CD4-positive, alpha-beta T cell treated with Interleukin-12 subunit alpha and Interleukin-12 subunit beta, for 1 hour (primary cell): ENCODE measurements at places on chromosomes 2 and 18.

GRCh38 chr2:191374366-191374765 lies 129.2 kb downstream of the MYO1B start:
- no peak for DNase-seq

GRCh38 chr2:113245276-113245711 lies 33.4 kb downstream of the PAX8 start:
- no peak for DNase-seq

- DNase-seq: no peak
Observed at GRCh38 chr18:48875942-48876511, 74.7 kb downstream of the SMAD7 start.

GRCh38 chr18:74582642-74583041 lies 15.0 kb upstream of the ZNF407 start:
- no peak for DNase-seq

GRCh38 chr18:39863916-39864315 lies 2091.1 kb upstream of the PIK3C3 start:
- DNase-seq: no peak

GRCh38 chr18:22285361-22286140 lies 116.2 kb downstream of the GATA6 start:
- no peak for DNase-seq

GRCh38 chr2:60957224-60957623 lies 60.3 kb upstream of the PEX13 start:
- DNase-seq: no peak

DNA sequence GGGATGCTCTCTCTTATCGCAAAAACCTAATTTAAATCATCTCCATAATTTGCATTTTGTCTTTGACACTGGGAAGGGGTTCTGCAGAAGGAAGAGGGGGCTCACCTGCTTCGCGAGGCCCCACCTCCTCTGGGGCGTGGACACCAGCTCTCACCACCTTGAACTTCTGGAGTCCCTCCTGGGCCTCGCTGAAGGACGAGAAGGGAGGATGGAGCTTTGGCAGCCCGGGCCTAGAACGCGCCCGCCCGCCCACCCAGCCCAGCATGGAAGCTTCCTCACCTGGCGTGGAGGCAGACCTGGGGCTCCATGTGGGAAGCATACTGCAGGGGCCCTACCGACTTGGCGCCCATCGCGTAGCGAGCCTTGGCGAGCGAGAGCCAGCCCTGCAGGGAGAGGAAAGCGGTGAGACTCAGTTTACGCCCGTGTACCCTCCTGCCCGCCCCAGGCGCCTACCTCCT lies 1.1 kb upstream of the IMP4 start:
- no peak for DNase-seq

- no peak for DNase-seq
Observed at GRCh38 chr2:129103936-129104878, 785.5 kb upstream of the HS6ST1 start.

DNA sequence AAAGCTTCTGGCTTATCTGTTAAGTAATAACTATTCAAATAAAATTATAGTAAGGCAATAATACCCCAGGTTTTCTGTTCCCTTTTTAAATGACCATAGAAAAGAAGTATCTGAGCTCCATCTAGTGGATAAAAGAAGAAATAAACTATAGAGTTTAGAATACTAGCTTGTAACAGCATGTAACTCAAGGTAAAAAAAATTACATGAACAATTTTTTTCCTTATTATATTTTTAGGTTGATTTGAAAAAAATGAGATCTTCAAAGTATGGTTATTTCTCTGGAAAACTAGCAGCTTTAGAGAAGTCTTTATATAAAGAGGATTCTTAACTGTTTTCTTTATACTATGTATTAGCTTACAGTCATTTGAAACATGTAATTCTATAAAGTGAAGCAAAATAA lies 58.1 kb downstream of the NCKAP1 start:
- peak; percentile 12 for DNase-seq

DNA sequence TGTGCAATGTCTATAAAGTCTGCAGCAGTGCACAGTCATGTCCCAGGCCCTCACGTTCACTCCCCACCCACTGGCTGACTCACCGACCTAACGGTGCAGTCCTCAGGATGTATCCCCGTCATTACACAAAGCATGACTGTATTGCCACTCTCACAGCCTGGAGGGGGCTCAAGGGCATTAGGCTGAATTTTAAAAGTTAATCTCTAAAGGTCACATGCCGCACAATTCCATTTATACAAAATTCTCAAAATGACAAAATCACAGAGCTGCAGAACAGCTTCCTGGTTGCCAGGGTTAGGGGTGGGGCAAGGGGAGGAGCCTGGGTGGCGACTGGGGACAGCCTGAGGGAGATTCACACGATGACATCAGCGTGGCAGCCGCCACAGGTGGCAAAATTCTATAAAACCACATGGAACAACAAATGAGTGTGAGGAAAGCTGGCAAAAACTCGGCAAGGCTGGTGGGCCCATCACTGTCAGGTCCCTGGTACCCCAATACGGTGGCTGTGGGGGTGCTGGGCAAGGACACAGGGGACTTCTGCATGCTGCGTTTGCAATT lies 97.6 kb downstream of the NDUFA10 start:
- peak; percentile 66 for DNase-seq

DNA sequence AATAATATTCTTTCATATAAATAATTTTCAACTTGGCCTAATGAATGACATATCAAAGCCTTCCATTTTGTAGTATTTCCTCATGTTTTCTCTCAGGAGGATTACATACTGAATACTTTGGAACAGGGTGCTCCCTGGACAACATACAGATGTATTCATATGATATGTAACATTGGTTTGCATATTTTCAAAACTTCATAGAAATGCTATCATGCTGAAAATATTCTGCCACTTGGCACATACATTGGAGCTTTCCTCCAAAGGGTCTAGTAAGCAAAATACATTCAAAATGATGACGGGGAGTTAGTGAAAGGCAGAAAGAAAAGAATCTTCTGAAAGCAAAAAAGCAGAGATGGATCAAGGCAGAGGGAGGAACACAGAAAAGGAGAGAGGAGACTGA lies 38.1 kb upstream of the RTN4 start:
- no peak for DNase-seq

DNA sequence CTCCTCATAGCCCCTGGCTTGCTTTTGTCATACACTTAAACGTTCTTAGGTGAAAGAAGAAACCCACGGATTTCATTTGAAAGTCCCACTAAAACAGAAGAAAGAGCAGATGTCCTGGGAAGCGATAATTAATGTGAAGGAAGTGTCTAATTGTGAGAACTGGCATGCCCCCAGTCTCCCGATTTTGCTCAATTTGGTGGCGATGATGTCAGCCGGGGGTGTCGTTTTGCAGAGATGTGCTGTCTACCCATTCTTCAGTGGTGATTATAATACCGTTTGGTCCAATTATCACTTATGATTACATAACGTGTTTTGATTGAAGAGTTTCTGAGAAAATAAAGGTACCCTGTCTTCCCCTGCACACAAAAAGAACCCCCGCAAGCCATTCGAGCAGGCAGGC lies 103.1 kb downstream of the RTN4 start:
- no peak for DNase-seq

DNA sequence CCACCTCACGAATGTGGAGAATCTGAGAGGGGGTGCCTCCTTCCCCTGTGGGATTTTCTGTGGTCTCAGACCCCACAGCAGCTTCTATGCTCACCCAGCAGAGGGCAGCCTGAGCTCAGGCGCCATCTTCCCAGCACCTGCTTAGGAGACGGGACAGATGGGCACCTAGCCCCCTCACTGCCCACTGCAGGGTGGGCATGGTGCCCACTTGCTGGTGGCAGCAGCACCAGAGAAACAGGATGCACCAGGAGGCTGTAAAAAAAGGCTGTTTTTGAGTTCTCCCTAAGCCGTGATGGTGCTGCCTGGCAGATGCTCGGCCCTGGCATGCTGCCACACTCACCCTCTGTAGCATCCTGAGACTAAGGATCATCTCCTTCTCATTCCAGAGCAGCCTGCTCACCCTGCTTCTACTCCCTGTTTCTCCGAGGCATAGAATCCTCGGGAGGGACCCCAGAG lies 19.1 kb upstream of the SLC20A1 start:
- DNase-seq: peak; percentile 71

DNA sequence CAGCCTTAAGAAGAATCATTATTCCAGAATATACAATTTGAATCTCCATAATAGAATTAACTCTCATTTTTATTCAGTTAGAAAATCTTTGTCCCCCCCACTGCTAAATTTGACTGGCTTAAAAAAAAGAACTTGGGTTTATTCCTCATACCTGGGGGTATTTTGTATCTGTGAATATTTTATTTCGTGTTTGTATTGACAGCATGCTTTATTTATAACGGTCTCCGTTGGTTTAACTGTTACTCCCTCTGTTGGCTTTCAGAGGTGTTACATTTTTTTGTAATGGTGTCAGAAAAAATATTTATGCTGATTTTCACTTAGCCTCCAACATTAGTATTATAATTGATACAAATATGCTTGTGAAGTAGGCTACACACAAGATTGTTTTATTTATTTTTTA lies 109.1 kb downstream of the HAUS1 start:
- DNase-seq: peak; percentile 56

- DNase-seq: no peak
Observed at GRCh38 chr2:62641410-62641843, 64.1 kb upstream of the EHBP1 start.

- DNase-seq: no peak
Observed at GRCh38 chr2:234818937-234819336, 132.9 kb upstream of the SH3BP4 start.

DNA sequence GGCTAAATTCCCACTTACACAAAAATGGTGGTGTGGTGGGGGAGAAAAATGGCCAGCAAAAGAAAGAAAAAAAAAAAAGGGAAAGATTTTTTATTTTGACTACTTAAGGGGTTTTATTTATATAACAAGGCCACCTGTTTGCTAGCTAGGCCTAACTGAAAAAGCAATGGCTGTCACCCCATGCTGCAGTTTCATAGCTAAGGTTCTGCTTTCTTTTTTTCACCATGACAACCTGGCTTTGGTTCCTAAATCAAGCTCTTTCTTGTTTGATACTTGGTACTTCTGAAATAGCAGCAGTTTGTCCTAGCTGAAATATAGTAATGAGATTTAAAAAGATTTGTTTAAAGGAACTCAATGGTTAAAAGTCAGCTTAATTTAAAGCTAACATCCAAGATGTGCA lies 433.2 kb upstream of the MEX3C start:
- no peak for DNase-seq

DNA sequence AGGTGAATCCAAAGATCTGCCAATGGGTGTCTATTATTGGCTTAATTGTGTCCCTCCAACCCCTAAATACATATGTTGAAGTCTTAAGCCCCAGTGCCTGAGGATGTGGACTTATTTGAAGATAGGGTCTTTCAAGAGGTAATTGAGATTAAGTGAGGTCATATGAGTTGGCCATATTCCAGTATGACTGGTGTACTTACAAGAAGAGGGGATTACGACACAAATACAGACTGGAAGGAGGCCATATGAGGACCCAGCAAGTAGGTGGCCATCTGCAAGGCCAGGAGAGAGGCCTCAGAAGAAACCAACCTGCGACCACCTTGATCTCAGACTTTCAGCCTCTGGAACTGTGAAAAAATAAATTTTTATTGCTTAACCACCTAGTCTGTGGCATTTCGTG lies 121.1 kb upstream of the FN1 start:
- no peak for DNase-seq

DNA sequence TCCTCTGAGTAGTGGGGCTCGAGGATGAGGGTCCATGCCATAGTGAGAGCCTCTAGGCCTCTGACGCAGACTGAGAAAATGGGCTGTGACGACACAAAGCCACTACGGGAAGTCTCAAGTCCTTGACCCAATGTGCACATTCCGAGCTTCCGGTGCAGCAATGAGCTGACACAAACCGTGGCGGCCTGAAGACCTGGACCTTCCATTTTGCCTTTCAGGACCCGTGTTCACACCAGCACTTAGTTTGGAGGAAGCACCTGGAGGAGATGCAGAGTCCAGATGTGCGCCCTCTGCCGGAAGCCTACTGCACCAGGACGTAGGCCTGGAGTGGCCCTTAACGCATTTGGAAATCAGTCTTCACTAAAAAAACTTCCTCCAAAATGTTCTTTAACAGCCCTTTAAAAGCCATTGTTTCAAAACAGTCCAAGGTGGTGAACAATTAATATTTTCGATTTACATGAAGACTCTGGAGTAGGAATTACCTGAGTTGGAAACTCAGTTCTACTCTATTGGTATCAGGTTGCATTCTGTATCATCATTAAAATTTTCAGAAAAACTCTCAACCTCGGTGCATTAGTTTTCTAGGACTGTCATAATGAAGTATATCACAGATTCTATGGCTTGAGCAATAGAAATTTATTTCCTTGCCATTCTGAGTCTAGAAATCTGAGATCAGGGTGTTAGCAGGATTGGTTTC lies 33.9 kb downstream of the BMP10 start:
- DNase-seq: peak; percentile 71
